Progenitor cell of endocrine pancreas (in vitro differentiated cells): ENCODE measurements at places on chromosomes 2 and 18.

DNA sequence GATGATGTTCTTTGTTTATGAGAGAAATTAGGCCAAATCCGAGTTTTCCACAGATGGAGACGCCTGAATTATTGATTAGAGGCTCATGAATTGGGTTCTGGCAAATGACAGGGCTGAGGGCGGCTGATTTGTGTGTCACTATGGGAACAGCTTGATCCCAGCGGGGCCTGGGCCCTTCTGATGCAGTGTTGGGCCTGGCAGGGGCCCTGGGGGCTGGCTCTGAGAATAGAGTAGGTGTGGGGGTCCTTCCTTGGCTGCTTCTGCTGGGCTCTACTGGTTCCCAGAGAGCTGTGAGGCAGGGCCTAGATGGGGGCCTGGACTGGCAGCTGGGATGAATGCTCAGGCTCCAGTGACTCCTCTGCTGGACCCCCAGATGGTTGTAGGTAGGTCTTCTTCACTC is 164.8 kb downstream of the CELF4 start:
- DNase-seq, result no peak

DNA sequence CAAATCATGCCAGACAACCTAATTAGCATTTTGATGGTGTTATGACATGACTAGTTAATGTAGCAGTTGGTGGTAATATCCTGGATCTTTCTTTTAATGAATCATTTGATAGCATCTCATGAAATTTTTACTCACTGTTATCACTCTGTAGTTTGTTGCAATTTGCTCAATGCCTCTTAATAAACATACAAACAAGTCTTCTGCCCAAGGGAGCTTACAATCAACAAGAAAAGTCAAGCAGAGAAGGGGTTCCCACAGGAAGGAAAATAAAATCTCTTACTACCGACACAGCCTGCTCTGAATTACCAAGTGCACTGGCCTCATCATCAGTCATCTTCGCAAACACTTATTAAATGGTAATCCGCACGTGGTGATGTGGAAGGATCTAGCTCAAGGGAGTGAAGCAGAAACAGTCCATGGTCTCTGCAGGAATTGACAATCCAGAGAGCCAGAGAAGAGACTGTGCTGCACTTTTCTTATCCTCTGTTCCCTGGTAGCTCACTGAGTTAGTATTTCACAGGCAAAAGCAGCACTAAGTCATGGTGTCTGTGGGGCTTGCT is 263.5 kb downstream of the EPHA4 start:
- no peak for DNase-seq

- no peak for DNase-seq
These were observed 62.6 kb downstream of the EN1 start for GRCh38 chr2:118784860-118785259.

GRCh38 chr2:145197944-145198343 is 678.0 kb upstream of the ZEB2 start:
- DNase-seq, result no peak

GRCh38 chr2:168564641-168565040 is 108.6 kb downstream of the CERS6 start:
- DNase-seq, result no peak

GRCh38 chr2:196131384-196131937 is 39.9 kb downstream of the STK17B start:
- DNase-seq, result no peak

DNA sequence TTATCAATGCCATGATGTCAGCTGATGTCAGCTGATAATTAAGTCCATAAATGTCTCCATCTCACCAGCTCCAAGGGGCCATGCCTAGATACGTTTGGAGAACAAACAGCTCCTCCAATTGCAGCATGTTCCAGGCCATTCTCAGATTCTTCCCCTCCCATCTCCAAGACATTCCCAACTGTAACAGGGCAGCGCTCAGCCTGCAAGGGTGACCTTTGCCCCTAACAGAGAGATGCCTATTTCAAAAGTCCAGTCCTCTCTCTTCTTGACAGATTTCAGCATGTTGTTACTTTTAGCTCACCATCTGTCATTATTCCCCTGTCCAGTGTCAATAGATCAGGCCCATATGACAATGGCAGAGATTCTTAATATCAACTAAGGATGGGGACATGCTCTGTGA is 9.9 kb downstream of the PSD4 start:
- DNase-seq, result no peak

DNA sequence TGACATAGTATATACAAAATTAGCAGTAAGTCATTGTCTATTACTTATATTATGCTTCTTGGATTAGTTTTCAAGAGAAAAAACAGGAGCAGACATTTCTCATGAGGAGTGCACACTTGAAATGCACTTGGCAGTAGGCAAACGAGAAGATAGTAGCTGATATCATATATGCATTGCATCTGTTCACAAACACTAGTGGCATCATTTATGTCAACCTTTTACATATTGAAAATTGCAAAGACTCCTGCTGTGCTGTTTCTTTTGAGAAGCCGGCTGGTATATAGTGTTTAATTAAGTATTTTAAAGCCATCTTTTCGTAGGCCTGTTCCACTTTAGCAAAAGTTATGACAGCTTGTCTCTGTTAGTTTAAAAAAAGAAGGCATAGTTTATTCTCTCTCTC is 58.4 kb upstream of the SLC8A1 start:
- no peak for DNase-seq

GRCh38 chr2:224570328-224570993 is 14.7 kb downstream of the CUL3 start:
- no peak for DNase-seq

- no peak for DNase-seq
These were observed 1067.4 kb downstream of the CNTNAP5 start for GRCh38 chr2:125092276-125093009.

DNA sequence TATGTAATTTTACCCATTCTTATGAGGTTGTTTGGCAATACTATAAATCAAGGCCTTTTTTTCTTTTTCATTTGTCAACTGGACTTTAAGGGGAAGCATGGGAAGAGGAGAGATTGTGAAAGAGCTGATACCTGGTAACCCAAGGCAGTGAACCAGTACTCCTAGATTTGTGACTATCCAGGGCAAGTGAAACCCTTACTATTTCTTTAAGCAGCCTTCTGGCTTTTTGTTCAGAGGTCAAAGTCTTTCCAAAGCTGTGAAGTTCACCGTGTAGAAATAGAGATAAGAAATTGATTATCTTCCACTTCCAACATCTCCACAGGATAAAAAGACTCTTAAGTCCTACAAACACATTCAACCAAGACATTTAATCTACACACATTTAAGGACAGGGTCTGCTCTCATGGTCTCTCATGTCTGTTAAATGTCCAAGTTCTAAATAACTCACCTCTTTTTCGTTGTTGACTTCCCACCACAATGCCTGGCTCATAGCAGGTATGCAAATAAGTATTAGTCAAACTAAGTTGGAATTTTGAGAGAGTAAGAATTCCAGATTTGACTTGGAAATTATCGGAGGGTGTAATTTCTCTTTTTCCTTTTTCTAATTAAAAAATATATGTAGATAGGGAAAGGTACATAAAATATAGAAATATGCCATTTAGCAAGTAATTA is 485.8 kb downstream of the STK39 start:
- no peak for DNase-seq

- no peak for DNase-seq
These were observed 352 bp upstream of the HOXD12 start for GRCh38 chr2:176099159-176099727.

- no peak for DNase-seq
These were observed 273.8 kb downstream of the ZNF521 start for GRCh38 chr18:25077944-25078723.

DNA sequence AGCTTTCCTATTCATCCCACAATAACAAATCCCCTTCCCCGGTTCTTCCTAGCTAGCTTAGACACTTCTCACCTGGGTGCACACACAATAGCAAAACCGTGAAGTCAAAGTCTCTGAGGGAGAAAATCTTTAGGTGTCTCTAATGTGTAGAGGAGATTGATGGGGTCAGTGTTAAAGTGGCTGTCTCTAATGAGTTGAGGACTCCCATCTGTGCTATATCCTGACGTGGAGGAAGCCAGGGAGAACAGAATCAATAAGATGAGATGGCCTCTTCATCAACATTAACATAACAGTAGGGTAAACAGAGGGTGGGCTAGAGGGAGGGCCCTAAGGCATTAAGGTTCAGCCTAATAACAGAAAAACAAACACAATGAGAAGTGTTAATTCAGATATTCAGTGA is 120.4 kb downstream of the SLC5A7 start:
- no peak for DNase-seq

DNA sequence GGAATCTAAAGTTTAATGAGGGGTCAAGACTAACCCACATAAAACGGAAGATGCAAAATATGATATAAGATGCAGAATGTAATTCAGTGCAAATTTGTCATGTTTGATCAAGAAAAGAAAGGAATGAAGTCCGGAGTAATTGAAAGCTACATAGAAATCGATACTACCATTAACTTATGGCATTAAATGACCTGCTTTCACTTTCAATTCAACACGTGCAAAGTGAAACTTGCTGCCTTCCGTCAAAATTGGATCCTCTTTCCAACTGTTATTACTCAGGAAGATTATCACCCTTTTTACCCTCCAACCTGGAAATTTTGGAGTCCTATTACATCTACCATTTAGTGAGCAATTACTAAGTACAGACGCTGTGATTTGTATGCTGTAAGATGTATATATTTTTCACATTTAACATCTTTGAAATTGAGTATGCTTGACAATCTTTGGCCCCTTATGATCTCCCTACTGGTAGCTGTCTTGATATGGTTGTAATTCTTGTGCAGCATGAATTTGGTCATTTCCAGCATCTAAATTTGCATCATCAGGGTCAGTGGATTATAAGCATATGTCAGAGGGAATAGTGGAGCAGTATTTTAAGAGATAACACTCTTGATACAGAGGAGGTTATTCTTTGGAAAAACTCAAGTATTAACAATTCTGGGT is 18.6 kb downstream of the UNC80 start:
- no peak for DNase-seq

DNA sequence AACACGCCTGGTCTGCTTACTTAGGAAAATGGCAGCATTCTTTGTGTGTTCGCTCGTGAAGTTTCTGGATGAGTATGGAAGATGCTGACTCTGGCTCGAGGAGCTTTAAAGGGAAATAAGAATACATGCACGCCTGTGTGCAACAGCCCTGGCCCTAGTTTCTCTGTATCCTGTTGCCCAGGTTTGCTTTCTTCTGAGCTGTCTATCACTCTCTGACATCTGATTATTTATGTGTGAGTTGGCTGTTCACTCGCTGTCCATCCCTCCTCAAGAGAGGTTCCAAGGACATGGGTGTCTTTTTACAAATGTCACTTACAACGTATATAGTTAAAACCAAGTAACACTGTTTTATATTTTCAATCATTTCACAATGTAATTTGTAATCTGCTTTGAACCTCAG is 16.0 kb downstream of the SLC9A2 start:
- no peak for DNase-seq
